ENCODE measurements at places on chromosomes 6 and 20.
A peak's percentile ranks its signal among the peaks of the same experiment; 100 is the strongest.

DNA sequence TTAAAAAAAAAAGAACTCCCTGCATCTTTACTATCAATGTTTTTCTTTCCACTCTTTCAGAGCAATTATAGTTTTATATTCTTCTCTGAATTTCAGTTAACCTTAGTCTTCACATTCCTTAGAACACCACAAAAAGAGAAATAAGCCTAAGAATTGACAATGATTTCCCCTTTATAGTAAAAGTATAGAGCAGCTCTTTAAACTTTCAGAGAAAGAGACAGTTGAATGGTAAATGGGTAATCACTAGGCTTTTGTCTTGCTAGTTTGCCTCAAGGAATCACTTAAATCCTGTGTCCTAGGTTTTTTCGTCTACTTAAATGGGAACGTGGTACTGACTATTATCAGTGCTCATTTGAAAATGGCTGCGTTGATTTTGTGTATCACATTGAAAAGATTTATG lies 31.8 kb downstream of the SLX4IP start:
- no peak for DNase-seq

- DNase-seq = no peak
Observed at GRCh38 chr6:54865091-54865631, 18.6 kb downstream of the FAM83B start.

DNA sequence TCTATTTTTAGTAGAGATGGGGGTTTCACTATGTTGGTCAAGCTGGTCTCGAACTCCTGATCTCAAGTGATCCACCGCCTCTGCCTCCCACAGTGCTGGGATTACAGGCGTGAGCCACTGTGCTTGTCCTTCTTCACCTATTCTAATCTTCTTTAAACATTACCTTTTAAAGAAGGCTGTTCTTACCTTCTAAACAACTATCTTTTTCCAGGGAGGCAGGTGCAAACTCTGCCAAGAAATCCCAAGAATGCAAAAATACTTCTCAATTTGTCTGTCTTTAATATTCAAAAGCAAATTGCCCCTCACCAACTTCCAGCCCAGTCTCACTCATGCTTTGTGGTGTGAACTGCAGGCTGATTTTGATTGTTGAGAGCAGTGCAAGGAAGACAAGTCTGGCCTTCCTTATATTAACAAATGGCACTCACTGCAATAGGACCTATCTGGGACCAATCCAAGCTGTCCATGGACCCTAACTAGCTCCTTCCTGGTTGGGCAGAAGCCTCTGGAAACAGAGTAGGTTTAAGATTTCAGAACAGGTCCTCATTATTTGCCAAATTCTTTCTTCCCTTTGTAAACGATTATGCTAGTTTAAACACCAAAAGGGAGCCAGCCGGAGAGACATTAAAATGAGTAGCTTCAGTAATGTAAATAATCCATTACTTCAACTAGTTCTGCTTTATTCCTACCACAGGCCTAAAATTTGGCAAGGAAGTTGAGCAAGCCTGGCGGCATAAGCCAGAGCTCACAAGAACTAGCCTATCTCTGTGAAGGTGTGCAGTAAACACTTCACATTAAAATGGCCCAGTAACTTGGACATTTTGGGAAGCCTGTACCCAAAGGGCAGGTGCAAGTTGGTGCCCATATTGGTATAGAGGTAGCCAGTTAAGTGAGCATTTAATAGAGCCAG lies 1.6 kb downstream of the SCAND1 start:
- peak; percentile 53 for DNase-seq

GRCh38 chr6:134080171-134080795 lies 27.9 kb upstream of the SLC2A12 start:
- peak; percentile 66 for DNase-seq

GRCh38 chr6:28585335-28585734 lies 59.7 kb downstream of the GPX5 start:
- DNase-seq = peak; percentile 45

DNA sequence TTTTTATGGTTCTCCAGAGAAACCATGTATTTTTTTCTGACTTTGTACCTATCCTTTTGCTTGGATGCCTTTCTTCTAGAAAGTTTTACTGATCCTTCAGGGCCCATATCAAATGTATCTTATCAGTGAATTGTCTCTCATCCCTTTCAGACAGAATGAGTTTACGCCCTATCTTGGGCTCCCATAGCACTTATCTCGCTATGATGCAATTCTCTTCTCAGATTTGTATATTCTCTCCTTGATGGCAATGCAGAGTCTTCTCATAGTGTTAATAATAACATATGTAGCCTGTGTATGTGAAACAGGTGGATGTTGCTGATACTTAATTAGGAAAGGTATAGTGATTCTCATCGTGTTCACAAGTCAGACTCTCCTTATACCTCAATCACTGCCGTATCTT lies 336.2 kb downstream of the UTRN start:
- no peak for DNase-seq

GRCh38 chr6:139514819-139515218 lies 140.4 kb upstream of the CITED2 start:
- no peak for DNase-seq

DNA sequence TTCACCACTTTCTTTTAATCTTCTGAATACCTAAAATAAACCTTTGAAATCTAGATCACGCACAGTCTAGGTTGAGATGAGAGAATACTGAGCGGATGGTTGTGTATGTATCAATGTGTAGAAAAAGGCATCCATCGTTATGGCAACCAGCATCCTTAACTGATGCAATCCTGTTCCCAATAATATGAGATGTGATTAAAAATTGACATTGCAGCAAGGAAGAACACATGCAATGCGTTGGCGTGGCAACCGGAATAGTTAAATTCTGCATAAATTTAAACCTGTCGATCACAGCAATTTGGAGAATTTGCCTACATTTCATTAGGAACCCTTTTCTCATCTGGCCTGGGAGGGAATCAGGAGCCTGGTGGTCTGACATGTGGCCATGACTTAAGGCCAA lies 1.3 kb upstream of the L3MBTL1 start:
- DNase-seq = no peak

- peak; percentile 55 for DNase-seq
Observed at GRCh38 chr6:110664933-110665332, 150.3 kb downstream of the CDK19 start.

DNA sequence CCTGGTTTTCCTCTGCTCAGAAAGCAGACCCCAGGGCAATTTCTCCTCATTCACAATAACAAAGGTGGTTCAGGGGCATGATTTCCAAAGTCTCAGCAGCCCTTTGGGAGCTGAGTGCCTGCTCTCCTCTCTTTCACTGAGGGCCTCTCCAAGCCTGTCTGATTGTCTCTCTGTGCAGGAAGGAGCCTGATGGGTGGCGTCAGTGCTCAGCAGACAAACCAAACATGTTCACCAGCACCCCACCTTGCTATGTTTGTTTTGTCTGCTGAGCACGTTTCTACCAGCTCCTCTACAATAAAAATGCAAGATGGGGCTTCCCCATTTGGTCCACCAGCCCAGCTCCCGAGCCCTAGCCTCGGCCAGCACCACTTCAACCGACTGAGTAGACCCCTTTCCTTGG lies 25.4 kb upstream of the TCP11 start:
- DNase-seq = no peak

DNA sequence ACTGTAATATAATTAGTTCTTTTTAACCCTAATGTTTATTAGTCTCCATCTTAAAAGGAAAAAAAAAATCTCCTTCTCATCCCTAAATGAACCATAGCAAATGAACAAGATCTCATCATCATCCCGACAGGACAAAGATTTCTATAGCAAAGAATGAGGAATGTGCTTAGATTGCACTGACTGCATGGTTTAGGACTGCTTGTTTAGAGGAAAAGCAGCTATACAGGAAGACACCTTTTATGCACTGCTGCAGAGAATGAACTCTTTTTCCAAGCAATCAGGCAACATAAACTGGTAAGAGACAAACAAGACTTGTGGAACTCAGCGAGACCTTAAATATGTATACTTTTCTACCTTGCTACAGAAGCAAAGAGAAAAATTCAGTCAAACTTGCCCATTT lies 26.8 kb downstream of the CSNK2A1 start:
- no peak for DNase-seq

- DNase-seq = peak; percentile 51
Observed at GRCh38 chr6:18477301-18477941, 90.3 kb downstream of the RNF144B start.

DNA sequence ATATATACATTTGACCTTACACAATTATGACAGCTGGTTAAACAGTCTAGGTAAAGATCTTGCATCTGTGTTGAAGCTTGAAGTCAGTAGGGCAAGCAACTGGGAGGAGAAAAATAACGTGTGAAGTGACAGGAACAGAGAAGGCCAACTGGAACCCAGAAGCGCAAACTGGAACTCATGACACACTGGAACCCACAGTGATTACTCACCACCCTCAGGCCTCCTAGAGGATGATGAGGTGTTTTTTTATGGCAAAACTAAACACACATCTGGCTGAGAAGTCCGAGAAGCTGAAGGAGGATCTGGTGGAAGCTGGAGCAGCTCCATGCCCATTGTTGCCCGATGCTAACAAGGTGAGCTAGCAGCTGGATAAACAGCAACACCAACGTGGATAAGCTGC lies 108.1 kb downstream of the TMEM200A start:
- peak; percentile 97 for DNase-seq

DNA sequence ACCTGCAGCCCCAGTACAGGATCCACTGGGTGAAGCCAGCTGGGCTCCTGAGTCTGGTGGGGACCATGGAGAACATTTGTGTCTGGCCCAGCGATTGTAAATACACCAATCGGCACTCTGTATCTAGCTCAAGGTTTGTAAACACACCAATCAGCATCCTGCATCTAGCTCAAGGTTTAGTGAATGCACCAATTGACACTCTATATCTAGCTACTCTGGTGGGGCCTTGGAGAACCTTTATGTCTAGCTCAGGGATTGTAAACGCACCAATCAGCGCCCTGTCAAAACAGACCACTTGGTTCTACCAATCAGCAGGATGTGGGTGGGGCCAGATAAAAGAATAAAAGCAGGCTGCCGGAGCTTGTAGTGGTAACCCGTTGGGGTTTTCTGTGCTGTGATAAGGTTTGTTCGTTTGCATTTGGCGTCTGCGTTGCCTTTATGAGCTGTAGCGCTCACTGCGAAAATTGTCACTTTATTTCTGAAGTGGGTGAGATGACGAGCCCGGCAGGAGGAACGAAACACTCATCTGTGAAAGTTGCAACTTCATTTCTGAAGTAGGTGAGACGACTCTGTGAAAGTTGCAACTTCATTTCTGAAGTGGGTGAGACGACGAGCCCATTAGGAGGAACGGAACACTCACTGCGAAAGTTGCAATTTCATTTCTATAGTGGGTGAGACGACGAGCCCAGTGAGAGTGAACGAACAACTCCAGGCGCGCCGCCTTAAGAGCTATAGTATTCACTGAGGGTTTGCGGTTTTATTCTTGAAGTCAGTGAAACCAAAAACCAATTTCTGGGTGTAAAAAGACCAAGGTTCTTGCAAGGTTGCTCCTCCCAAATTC lies 31.1 kb downstream of the SERPINB6 start:
- no peak for DNase-seq

GRCh38 chr20:40323361-40323794 lies 365.7 kb downstream of the MAFB start:
- peak; percentile 56 for DNase-seq

- DNase-seq = peak; percentile 25
Observed at GRCh38 chr6:53829698-53830221, 35.0 kb downstream of the LRRC1 start.

DNA sequence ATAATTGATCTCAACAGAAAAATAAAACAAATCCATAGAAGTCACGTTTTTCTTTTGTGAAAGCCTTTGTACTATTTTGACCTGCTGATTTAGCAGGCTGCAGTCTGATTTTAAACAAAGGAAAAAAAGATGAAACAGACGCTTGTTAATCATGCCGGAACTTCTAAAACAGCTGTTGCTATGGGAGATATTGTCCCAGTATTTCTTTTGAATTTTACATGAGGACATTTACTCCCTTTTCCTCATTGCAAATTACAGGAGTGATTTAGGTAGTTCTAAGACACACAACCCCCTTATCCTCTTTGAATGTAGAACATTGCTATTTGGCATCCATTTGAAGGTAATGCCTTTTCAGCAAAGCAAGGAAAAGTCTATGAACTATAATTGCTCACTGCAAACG lies 416.1 kb downstream of the BCKDHB start:
- DNase-seq = no peak

DNA sequence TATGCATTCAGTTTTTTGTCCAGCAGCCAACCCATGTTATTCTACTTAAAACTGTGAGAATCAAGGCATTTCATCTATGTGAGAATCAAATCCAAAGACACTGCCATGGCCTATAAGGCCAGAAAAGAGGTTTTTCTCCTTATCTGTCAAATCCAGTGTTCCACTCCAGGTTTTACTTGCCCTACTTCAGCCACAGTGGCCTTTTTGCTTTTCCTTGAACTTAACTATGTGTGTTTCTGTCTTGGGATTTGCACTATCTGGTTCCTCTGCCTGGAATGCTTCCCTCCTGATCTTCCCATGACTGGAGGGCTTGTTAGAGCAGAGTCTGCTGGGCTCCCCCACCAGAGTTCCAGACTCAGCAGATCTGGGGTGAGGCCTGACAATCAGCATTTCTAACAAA lies 113.1 kb upstream of the DOK5 start:
- no peak for DNase-seq

DNA sequence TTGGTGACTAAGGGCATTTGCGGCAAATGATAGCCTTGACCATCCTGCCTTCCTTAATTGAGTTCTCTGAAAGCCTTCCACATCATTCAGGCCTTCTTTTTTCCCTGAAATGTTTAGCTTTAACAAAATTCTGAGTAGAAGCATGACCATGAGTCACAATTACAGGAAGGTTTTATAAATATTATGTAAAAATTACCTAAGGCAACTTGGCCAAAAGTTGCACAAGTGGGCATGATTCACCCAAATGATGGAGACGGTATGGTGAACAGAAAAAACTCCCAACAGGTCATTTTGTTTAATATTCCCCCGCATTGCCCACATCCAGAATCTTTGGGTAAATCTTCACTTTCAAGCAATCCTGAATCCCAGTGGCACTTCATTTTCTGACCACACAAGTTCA lies 37.0 kb downstream of the MC3R start:
- DNase-seq = peak; percentile 47

- DNase-seq = peak; percentile 38
Observed at GRCh38 chr20:829551-829950, 4.0 kb upstream of the FAM110A start.
